GM12878 (cell line): ENCODE measurements at places on chromosomes 12 and 14. TPM values are rescaled to one million over a fixed set of nuclear protein-coding genes. Genes with fewer than 3 reads are reported as not detected.

- no peak for DNase-seq
Measured at GRCh38 chr14:57009585-57010515, 199.6 kb upstream of the OTX2 start.

The NOS1 gene
- polyA plus RNA-seq, result not detected in 2 replicates

The RNF212B gene
- polyA plus RNA-seq, result not detected in 2 replicates

GRCh38 chr12:452667-453210 lies 7.0 kb upstream of the B4GALNT3 start:
- DNase-seq, result no peak

The SIX4 gene
- not detected in 2 replicates for polyA plus RNA-seq

DNA sequence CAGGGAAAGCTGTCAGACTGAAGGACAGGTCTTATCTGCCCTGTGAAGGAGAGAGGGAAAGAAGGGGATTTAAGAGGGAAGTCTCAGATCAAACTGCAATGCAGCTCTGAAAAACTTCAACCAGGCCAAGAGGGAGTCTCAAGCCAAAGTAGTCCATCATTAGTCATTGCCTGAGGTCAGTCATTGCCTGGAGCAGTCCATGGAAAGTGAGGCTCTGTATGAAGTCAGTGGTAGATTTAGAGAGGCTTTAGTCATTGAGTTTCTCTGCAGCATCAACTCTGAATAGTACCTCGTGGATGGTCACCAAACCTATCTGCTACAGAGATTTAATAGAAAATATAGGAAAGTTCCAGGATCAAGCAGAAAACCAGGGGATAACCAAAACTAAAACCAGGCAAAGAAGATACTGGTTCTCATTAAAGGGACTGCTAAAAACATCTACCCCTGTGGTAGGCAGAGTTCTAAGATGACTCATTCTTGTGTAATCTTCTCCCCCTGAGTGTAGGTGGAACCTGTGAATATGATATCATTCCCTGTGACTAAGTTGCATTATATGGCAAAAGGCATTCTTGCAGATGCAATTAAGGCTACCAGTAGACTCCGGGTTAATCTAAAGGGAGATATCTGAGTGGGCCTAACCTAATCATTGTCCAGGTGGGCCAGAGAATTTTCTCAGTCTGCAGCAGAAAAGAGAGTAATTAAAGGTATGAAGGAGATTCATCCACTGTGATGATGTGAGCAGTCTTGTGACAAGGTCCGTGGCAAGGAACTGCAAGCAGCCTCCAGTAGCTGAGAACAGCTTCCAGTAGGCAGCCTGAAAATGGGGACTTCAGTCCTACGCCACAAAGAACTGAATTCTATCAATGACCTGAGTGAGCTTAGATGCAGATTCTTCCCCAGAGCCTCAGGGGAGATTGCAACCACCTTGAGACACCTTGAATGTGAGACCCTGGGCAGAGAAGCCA lies 123.1 kb downstream of the GALC start:
- no peak for DNase-seq
